ENCODE measurements at places on chromosomes 4 and X. TPM values are rescaled to one million over a fixed set of nuclear protein-coding genes. Genes with fewer than 3 reads are reported as not detected.

GRCh38 chrX:100085846-100086245 lies 324.2 kb downstream of the PCDH19 start:
- no peak for DNase-seq

RASSF6 gene
- total RNA-seq = 2.3 TPM

GRCh38 chr4:106315476-106315967 lies 487 bp downstream of the TBCK start:
- DNase-seq = peak; percentile 87

GRCh38 chr4:173319696-173320095 lies 14.5 kb downstream of the HMGB2 start:
- DNase-seq = no peak

- no peak for DNase-seq
These were observed 24.4 kb upstream of the CORIN start for GRCh38 chr4:47862297-47862696.

DNA sequence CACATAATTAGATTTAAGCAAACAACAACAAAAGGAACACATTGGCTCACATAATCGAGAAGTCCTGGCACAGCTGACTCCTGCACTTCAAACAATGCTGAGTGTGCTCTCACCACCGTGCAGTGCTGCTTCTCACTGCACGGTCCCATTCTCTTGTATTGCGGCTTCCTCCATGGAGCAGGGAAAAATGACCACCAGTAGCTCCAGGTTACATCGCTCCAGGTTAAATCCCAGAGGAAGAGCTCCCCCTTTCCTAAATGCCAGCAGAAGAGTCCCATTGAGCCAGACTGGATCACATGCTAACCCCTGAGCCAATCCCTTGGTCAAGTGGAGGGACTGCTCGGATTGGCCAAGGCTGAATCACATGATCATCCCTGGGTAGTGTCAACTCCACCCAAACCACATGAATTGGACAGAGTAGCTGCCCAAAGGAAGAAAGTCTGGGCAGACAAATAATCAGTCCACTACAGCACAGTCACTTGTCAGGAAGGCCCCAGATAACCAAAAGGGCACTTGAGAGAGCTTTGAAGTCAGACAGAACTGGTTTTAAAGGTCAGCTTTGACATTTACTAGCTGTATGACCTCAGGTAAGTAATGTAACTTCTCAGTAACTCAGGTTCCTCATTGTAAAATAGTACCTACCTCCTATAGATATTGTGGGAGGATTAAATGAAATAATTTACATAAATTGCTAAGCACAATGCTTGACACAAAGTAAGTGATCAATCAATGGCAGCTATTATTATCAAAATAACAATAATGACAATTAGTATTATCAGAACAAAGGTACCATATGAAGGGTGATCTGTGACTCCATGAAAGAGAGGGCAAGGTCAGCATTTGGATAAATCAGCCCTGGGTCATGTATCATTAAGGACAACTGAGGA lies 14.3 kb downstream of the TEC start:
- no peak for DNase-seq

GRCh38 chrX:103012945-103013344 lies 51.0 kb downstream of the BEX1 start:
- no peak for DNase-seq

- peak; percentile 52 for DNase-seq
These were observed 350.0 kb downstream of the CAMK2D start for GRCh38 chr4:113411496-113411938.

SERTM2 gene
- total RNA-seq = not detected

DNA sequence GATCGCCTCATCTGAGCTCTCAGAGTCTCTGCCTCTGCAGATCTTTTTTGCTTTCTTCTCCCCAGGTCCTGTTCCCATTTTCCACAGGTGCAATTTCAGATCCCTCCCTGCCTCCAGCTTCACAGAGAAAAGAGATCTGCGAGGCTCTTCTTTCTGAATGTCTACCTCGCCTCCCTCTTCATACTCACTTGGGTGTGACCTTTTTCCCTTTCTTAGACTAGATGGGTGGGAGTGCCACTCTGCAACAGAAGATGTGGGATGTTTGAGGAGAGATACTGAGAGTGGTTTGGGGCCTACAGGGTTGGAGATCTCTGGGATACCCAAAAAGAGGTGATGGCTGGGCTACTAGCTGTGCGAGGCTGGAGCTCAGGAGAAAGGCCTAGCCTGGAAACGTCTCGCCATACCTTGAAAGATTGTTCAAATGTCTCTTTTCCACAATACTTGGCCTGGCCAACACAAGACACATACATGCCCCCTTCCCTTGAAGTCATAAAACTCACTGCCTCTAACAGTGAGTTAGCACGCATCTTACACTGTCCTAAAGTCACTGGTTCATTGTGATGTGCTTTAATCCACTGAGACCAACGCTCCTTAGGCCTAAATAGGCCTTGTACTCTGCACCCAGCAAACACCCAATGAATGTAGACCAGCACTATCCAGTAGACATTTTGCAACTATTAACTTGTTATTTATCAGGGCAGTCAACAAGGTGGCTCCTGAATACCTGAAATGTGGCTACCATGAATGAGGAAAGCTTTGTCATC lies 33.6 kb downstream of the IRF2 start:
- DNase-seq = no peak

GRCh38 chr4:32417113-32417704 lies 1697.0 kb downstream of the PCDH7 start:
- no peak for DNase-seq

- no peak for DNase-seq
These were observed 3.9 kb upstream of the UFSP2 start for GRCh38 chr4:185429660-185430059.

DNA sequence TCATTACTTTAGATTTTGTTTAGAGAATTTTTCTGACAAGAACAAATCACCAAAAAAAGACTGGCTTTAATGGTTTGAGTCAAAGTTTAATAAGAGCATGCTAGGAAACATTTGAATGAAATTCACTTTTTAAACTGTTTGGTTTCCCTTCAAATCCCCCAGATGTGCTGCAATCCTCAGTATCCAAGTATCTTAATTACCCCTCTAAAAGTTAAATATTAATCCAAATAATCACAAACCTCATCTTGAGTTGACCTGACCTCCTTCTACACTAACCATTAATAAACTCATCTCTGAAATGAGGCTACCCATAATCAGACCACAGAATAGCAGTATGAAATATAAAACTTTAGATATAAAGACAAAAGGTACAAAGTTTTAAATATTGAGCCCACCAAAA lies 10.1 kb downstream of the DHX15 start:
- DNase-seq = no peak

- no peak for DNase-seq
These were observed 73.5 kb downstream of the PPP1R2C start for GRCh38 chrX:42704454-42704853.

GRCh38 chr4:123816462-123816861 lies 419.9 kb downstream of the SPRY1 start:
- no peak for DNase-seq

- DNase-seq = no peak
These were observed 108.2 kb upstream of the GPC4 start for GRCh38 chrX:133523526-133523925.

H2BW2 gene
- total RNA-seq = not detected

FGFBP2 gene
- not detected for total RNA-seq

DNA sequence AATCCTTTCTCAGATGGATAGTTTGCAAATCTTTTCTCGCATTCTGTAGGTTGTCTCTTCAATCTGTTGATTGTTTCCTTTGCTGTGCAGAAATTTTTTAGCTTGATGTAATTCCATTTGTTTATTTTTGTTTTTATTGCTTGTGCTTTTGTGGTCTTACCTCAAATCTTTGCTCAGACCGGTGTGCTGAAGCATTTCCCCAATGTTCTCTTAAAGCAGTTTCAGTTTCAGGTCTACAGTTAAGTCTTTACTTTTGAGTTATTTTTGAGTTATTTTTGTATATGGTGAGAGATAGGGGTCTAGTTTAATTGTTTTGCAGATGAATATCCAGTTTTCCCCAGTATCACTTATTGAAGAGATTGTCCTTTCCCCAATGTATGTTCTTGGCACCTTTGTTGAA lies 18.2 kb upstream of the SLC25A14 start:
- DNase-seq = no peak

- peak; percentile 81 for DNase-seq
These were observed 19.1 kb upstream of the S100P start for GRCh38 chr4:6674500-6675149.

NMU gene
- total RNA-seq = 8.6 TPM

- DNase-seq = no peak
These were observed 1292.8 kb upstream of the TENM3 start for GRCh38 chr4:180950377-180950776.

- DNase-seq = no peak
These were observed 526.3 kb upstream of the TECRL start for GRCh38 chr4:64935469-64936001.

GRCh38 chrX:115427861-115428410 lies 133.0 kb upstream of the PLS3 start:
- no peak for DNase-seq

- DNase-seq = peak; percentile 27
These were observed 15.9 kb upstream of the STS start for GRCh38 chrX:7131621-7132020.

- no peak for DNase-seq
These were observed 281.0 kb downstream of the BMPR1B start for GRCh38 chr4:95038791-95039190.

DNA sequence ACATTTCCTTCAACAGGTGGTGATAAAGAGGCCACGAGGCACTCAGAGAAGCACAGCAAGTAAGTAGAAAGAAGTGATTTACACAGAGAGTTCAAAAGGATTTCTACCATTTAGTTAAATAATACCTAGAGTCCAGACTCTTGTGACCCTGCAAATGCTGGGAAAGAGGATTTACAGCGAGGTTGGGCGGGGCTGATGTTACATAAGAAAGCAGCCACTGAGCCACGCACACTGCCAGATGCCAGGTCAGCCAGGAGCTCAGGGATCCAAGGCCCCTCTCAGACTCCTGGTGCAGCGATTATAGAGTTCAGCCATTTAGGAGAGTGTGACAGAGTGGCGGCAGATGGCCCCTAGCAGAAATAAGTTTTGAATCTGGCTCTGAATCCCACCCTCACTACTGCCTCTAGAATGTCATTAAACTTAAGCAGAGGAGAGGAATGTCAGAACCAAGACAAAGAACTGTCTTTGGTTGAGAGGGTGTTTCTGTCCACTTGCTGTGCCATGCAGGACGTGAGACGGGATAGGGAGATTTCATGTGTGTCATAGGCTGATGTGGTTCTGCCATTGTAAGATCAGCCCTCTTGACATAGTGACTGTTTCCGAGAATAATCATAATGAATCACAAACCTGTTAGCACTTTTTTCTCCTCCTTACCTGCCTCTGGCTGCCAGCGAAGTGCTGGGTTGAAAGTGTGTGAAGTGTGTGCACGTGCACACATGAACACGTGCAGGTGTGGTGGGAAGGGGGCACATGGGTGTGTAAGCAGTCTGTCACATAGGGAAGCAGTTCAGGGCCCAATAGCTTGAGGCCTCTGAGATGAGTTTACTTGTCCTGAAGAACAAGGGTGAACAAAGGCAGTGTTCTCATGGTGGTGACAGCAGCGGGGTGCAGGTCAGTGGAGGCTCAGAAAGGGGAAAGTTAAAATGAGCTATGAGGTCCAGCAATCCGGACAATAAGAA lies 50.1 kb downstream of the MFAP3L start:
- DNase-seq = no peak

TLR2 gene
- not detected for total RNA-seq

- no peak for DNase-seq
These were observed 1061.2 kb downstream of the DMD start for GRCh38 chrX:32150141-32150540.

GRCh38 chr4:151043803-151044515 lies 28.9 kb upstream of the LRBA start:
- no peak for DNase-seq

- DNase-seq = no peak
These were observed 30.2 kb downstream of the PPP2R3B start for GRCh38 chrX:356385-357034.

DNA sequence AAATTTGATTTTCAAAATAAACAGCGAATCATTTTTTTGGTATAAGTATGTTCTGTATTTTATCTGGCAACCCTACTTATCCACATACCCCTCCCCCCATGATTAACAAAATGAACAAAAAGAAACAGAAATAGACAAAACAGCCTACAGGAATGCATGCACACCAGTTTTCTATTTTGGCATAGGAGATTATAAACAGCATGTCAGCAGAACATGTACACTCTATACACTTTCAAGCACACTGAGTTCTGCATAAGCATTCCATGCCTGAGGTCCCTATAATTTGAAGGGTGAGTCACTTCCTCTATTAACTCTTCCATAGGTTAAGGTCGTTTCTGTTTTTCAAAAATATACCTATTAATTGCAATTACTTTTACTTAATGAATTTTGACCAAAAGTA lies 28.0 kb upstream of the ZNF280C start:
- peak; percentile 23 for DNase-seq

DNA sequence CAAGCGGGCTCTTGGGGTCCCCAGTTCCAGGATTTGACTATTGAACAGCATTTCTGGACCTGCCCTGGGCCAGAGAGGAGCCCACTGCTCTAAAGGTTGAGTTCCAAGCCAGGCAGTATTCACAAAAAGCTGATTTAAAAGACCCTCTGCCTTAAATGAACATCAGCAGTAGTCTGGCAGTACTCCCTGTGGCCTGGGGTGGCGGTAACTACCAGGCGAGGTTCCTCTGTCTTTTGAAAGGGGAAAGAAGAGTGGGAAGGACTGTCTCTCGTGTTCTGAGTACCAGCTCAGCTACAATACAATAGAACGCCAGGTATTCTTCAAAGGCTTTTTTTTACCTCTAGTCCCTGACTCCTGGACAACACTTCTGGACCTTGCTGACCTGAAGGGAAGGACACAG lies 456.4 kb upstream of the TEX13C start:
- peak; percentile 6 for DNase-seq

GRCh38 chr4:81675791-81676393 lies 204.2 kb upstream of the RASGEF1B start:
- DNase-seq = no peak

DNA sequence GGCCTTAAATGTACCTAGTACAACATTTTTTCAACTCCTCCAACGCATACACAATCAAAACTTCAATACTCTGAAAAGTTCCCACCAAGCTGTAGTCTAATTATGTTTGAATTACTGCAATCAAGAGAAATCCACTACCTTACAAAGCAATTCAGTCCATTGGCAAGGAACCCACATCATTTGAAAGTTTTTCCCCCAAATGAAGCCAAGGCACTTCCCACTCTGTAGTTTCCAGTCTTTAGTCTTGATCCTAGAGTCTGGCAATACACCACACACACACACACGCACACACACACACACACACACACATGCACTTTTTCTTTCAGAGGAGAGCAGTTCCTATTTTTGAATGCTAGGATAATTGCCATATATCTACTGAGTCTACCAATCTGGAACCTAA lies 79.6 kb downstream of the ANTXR2 start:
- DNase-seq = no peak

FRMPD4 gene
- not detected for total RNA-seq

GRCh38 chr4:151808542-151808941 lies 47.7 kb upstream of the GATB start:
- DNase-seq = no peak

- no peak for DNase-seq
These were observed 97.8 kb downstream of the SYTL5 start for GRCh38 chrX:38103857-38104812.

DNA sequence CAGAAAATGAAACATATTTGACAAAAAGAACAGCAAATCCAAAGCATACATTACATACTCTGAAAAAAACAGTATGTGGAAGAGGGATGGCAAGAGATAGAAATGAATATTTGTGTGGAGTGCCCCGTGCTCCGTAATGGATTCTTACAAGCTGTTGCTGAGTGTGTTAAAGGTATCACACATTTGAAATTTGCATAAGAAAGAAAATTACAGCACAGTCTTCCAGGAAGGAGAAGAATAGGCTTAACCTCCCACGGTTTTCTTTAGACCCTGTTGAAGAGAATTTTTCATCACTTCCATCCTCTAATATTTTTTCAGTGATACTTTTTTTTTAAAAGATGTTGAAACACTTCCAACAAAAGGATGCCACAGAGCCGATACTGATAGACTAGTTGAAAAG lies 1489.4 kb downstream of the RAPGEF2 start:
- DNase-seq = no peak

All from HT-29 (cell line).